ENCODE measurements at places on chromosomes 4 and X.

DNA sequence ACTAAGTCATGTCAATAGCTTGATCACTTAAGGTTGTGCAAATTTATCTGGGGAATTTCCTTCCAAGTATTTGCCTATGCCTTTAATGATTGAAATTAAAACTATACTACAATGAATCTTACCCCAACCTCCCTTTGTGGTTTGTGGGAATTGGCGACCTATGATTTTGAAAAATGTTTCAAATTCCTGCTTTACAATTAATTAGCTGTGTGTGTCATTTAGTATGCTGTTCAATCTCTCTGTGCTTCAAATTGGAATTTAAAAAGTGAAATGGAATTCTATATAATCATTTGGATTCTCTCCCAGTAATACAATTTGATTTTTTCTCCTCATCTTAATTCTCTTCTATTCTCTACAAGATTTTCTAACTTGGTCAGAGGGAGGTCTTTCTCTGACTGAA is 2319.5 kb downstream of the ARAP2 start:
- DNase-seq = peak; percentile 14

DNA sequence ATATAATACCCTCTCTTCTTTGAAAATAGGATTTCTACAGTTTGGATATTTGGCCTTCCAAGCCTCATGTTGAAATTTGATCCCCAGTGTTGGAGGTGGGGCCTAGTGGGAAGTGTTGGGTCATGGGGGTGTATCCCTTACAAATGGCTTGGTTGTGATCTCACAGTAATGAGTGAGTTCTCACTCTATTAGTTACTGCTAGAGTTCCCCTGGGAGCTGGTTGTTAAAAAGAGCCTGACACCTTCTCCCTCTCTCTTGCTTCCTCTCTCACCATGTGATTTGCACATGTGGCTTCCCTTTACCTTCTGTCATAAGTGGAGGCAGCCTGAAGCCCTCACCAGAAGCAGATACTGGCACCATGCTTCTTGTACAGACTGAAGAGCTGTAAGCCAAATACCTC is 73.9 kb downstream of the HDAC8 start:
- no peak for DNase-seq

DNA sequence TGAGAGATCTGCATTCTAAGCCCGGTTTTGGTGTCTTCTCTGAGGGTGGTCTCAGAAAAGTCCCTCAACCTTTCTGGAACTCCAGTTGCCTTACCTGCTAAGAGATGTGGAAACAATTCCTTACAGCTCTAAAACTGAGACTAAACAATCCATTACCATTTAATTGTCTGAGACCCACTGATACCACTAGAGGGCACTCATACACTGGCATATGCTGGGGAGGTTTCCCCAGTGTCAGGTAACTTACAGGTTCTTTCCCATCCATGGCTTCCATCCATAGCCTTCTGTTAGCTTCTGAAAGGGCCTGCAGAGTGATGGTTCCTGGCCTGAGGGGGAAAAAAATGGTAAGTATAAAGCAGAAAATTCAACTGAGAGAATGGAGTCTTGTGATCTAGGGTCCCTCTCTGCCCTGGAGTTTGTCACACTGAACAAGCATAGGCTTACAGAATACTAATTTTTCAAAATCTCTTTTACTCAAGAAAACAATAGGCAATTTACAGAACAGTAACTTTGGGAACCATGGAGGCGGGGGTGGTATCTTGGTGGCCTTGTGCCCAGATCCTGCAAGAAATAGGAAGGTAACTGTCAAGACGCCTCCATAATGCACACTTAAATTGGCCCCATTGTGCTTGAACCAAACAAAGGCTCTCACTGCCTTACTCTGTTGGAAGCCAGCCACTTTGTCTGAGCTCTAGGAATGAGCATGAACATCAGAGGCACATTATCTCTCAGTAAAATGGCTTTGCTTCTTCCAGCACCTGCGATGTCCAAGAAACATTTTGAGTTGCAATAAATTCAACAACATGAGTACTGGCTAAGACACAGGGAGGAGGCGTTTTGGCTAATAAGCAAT is 236.1 kb downstream of the OPHN1 start:
- peak; percentile 73 for DNase-seq

DNA sequence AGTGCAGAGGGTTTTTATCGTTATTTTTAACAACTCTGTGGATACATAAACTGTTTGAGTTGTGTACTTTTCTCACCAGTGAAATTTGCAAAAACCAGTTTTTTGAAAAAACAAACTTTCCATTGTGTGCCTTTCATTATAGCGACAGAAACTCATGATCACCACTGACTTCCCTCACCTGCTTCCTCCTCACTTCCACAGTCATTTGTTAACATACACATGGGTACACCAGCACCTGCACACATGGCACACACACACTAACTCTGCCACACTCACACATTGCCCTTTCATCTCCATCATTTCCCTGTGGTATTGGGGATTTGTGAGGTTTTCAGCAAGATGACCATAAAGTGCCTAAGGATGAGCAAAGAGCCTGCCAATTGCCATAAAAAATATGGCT is 20.6 kb downstream of the CLDN22 start:
- DNase-seq = no peak

GRCh38 chr4:104756837-104757236 is 262.1 kb upstream of the CXXC4 start:
- no peak for DNase-seq

DNA sequence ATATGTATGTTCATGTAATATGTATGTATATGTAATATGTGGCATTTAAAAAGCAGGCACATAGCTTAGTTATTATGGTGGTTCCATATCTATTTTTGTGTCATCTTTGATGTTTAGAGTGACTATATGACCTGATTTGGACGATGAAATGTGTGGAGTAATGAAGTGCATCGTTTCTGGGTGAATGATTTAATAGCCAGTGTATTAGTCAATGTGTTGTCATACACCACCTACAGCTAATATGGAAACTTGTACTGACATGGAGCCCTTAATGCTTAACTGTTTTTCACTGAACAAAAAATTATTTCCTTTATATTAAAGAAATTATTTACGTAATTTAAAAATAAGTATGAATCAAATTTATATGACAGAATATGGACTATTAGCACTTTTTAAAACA is 292.3 kb upstream of the FSTL5 start:
- no peak for DNase-seq

GRCh38 chr4:94463771-94464170 is 12.0 kb downstream of the PDLIM5 start:
- DNase-seq = no peak

GRCh38 chr4:60726779-60727178 is 473.3 kb upstream of the ADGRL3 start:
- DNase-seq = no peak
